ENCODE measurements at places on chromosomes 6 and 20.

- DNase-seq: no peak
Observed at GRCh38 chr20:4946986-4947385, 54.3 kb downstream of the SLC23A2 start.

DNA sequence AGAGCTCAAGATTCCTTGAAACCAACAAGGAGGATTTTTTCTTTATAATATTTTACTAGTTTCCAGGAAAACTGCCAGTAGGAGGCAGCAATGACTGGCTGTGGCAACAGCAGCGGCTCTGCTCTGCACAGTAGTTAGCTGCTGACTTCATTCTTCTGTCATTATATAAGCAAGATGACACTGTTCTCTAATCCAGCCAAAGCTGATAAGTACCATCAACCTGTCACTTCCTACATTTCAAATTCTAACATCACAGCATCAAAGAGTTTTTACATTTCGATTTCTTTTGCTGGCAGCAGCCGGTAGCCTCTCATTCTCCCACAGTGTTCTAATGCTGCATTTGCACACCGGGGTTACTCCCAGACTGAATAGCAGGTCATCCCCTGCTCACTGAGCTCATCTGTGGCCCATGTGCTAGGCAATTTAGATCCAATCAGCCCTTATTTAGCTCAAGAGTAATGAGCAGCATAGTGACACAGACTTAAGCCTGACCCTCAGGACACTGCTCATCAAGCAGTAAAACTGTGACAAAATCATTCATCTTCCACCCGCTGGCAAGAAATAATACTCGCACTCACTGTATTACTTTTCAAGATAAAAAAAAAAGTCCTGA is 67.8 kb downstream of the MMS22L start:
- no peak for DNase-seq

DNA sequence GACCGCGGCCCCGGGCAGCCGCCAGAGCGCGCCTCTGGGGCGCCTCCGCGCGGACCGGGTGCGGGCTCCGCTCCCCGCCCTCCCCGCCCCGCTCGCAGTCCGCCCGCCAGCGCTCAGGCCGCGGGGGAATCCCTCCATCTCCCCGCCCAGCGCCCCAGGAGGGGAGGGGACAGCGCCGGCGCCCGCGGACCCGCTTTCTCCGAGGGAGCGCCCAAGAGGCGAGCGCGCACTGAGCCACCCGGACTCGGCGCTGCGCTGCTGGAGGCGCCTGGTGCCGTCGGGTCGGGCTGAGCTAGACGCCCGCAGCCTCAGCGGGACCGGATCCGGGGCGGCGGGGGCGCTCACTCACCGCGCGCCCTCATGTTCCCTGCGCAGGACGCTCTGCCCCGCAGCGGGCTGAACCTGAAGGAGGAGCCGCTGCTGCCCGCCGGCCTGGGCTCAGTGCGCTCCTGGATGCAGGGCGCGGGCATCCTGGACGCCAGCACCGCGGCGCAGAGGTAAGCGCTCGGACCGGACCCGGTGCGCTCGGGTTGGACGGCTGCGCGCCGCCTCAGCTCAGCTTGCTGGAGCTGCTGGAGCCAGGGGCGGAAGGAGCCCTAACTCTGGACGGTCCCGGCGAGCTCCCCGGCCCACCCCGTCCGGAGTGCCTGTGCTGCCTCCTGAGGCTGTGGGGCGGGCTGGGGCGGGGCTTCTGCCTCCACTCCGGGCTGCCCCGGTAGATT is 867 bp downstream of the EBF4 start:
- DNase-seq: no peak

- DNase-seq: no peak
Observed at GRCh38 chr6:98920904-98921431, 26.8 kb downstream of the FBXL4 start.

DNA sequence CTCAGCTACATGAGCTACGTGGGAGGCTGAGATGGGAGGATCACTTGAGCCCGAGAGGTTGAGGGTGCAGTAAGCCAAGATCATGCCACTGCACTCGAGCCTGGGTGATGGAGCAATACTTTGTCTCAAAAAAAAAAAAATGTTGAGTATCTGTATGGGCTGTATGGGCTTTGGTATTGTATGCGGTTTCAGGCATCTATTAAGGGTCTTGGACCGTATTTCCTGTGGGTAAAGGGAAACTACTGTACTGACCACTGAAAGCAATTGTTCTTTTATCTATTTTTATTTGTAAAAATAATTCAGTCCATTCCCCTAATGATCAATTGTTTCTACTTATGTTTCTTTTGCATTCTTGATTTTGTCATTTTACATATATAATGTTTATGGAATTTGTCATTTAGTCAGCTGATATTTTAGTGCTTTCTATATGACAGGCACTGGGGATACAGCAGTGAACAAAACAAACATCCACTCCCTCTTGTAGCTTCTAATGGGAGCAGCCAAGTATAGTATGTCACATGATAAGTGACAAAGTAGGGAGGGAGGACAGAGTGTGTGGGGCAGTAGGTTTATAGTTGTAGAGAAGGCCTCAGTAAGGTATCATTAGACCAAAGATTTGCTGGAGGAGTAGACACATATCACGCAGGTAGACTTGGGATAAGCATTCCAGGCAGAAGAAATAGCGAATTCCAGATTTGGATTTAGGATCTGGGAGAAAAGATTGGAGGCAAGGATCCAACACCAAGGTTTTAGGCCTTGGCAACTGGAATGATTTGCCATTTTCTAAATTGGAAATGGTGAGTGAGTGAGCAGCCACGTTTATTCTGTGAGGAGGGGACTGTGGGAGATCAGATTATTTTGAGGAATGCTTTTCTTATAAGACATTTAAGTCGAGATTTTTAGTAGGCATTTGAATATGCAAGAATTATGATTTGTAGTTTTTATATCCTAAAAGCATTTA is 6.0 kb downstream of the PCMT1 start:
- no peak for DNase-seq

- no peak for DNase-seq
Observed at GRCh38 chr20:52539891-52540290, 348.3 kb upstream of the ZFP64 start.

- DNase-seq: no peak
Observed at GRCh38 chr6:16277101-16277981, 39.0 kb downstream of the GMPR start.

GRCh38 chr6:40871424-40871823 is 167.6 kb downstream of the UNC5CL start:
- no peak for DNase-seq

DNA sequence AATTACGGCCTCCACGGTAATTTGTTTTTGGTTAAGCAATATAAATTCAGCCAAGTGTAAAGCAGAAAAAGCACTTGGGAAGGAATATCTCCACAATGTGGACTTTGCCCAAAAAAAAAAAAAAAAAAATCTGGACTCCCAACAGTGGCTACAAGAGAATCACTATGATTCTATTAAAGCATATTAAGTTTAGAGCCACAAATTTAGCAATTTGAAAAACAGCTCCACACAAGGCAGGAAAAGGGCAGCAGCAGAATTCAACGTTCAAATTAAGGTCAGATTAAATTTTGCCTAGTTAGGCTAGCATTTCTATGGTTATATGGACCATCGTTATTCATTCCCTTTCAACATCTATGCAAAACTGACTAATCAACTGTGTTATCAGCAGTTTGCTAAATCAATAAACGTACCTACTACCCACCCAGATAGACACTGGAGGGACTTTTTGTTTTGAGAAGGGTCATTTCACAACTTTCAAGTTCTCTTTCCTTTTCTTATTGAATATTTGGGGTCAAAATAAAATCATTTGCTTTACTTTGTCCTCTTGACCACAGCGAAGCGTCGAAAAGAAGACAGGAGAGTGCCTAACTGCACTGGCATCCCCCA is 1.0 kb downstream of the MCM9 start:
- peak; percentile 86 for DNase-seq

All from NCI-H2029 treated with DMSO at 0.1 percent for 48 hours (cell line).